Activated T-helper 1 cell treated with anti-CD3 and anti-CD28 coated beads, Interleukin-12 subunit alpha, Interleukin-12 subunit beta, Interleukin-2, Interleukin-4 antibody, amounts not matched to agents 30 ng/mL and 10 ng/mL and 1 ng/mL, durations not matched to agents 14 hours and 24 hours and 36 hours (primary cell): ENCODE measurements at places on chromosomes 1 and 21. TPM values are rescaled to one million over a fixed set of nuclear protein-coding genes. Genes with fewer than 3 reads are reported as not detected.

DNA sequence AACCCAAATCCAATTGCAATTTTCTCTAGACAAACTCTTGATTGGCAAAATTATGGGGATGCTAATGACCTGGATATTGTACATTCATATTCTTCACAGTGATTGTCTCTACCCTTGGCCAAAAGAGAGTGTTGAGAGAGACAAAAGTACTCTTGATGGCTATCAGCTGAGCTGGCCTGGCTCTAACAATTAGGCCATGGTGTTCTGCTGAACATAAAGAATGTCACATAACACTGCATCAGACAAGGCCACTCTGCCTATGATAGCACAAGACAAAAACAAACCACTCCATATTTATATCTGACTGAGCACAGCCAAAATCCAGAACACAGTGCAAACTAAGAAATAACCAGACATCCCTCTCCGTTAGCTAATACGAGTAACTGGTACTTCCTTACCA lies 101.7 kb downstream of the ADAMTS1 start:
- H3K27ac ChIP-seq: no peak overlapping the region
- H3K4me1 ChIP-seq: no peaks in the 10 kb centered on the region
- peaks cover 2% of the 10 kb centered on the region for H3K27me3 ChIP-seq
- H3K4me3 ChIP-seq: no peak overlapping the region
- no peaks in the 10 kb centered on the region for H3K36me3 ChIP-seq

DNA sequence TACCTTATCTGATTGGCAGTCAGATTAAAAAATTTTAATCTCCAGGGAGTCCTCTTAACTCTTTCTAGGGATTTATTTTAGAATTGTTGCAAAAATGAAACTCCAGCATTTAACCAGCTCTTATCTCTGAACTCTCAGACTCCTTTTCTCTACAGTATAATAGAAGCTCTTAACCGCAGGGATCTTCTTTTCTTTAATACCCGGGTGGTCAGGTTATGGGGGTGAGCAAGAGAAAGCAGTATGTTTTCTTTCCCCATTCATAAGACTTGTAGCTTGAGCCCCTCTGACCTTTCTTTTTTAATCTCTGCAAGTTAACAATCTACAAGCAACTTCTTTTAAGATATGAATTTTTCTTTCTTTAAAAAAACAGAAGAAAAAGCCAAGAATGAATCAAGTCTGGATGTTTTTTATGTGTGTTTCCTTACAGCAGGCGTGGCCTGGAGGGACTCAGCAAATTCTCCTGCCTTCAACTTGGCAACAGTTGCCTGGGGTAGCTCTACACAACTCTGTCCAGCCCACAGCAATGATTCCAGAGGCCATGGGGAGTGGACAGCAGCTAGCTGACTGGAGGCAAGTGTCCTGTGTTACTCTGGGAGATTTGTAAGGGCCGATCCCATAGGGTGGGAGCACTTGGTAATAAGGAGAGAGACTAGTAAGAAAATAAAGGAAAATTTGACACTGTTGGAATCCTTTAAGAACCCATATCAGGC lies 13.4 kb upstream of the OLFML3 start:
- H3K4me3 ChIP-seq: no peak overlapping the region
- no peak overlapping the region for H3K27ac ChIP-seq
- no peak for DNase-seq
- peaks cover 7% of the 10 kb centered on the region for H3K4me1 ChIP-seq
- H3K36me3 ChIP-seq: peaks cover 60% of the 10 kb centered on the region

DNA sequence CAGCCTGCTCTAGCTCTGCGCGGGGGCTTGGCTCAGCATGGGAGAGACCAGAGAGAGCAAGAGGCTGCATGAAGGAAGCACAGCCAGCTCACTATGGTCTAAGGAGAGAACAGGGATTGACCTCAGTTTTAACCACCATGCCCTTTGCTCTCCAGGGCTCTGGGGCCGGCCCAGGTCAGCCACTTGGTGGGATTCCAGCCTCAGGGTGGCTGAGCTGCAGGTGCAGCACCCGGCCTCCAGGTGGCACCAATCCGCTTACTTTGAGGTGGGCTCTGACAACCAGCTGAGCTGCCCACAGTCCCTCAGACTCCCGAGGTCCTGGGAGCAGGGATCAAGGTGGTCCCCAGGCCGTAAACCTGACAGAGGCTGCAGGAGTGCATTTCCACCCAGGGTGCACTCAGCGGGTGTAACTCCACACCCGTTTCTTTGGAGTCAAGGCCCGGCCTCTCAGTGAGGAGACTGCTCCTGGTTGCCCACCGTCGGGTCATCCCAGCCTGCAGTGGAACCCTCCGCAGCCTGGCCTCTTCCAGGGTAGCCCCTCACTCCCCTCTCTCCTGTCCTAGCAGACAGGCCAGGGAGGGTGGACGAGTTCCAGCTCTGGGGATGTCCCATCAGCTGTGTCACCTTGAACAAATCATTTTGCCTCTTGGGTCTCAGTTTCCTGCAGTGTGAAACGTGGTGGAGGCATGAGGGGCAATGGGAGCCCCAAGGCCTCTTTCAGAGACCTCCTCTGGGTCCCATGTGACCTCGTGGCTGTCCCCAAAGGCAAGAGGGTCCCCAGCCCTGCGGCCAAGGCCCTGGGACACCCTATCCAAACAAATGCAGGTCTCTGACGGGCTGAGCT lies 607 bp upstream of the LGR6 start:
- no peaks in the 10 kb centered on the region for H3K36me3 ChIP-seq
- H3K4me1 ChIP-seq: no peaks in the 10 kb centered on the region
- peak; percentile 31 for DNase-seq
- H3K27ac ChIP-seq: no peak overlapping the region

- DNase-seq: no peak
- H3K27me3 ChIP-seq: peaks cover 12% of the 10 kb centered on the region
- no peaks in the 10 kb centered on the region for H3K4me1 ChIP-seq
Measured at GRCh38 chr1:92822879-92823278, 9.0 kb upstream of the RPL5 start.

The PTP4A2 gene
- total RNA-seq: 390 and 421 TPM in 2 replicates

DNA sequence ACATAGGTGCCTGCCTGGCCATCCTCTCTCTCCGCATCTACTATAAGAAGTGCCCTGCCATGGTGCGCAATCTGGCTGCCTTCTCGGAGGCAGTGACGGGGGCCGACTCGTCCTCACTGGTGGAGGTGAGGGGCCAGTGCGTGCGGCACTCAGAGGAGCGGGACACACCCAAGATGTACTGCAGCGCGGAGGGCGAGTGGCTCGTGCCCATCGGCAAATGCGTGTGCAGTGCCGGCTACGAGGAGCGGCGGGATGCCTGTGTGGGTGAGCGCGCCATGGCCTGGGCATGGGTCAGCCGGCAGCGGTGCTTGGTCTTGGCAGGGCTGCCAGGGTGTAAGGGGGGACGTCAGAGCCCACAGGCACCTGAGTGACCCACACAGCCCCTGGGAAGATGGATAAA lies 13.3 kb downstream of the EPHA8 start:
- peaks cover 7% of the 10 kb centered on the region for H3K36me3 ChIP-seq
- no peak for DNase-seq
- H3K4me1 ChIP-seq: no peaks in the 10 kb centered on the region
